ENCODE measurements at places on chromosomes 13 and 19.

- H3K27me3 ChIP-seq: no peaks in the 10 kb centered on the region
- H3K4me3 ChIP-seq: no peak overlapping the region
- DNase-seq: no peak
- no peak overlapping the region for H3K27ac ChIP-seq
Observed at GRCh38 chr19:5824751-5825150, 14.8 kb downstream of the FUT6 start.

- H3K27ac ChIP-seq: no peak overlapping the region
- peaks cover 7% of the 10 kb centered on the region for H3K4me1 ChIP-seq
- no peak overlapping the region for H3K4me3 ChIP-seq
- no peaks in the 10 kb centered on the region for H3K27me3 ChIP-seq
- H3K36me3 ChIP-seq: no peaks in the 10 kb centered on the region
Observed at GRCh38 chr13:106466691-106467426, 68.6 kb downstream of the EFNB2 start.

DNA sequence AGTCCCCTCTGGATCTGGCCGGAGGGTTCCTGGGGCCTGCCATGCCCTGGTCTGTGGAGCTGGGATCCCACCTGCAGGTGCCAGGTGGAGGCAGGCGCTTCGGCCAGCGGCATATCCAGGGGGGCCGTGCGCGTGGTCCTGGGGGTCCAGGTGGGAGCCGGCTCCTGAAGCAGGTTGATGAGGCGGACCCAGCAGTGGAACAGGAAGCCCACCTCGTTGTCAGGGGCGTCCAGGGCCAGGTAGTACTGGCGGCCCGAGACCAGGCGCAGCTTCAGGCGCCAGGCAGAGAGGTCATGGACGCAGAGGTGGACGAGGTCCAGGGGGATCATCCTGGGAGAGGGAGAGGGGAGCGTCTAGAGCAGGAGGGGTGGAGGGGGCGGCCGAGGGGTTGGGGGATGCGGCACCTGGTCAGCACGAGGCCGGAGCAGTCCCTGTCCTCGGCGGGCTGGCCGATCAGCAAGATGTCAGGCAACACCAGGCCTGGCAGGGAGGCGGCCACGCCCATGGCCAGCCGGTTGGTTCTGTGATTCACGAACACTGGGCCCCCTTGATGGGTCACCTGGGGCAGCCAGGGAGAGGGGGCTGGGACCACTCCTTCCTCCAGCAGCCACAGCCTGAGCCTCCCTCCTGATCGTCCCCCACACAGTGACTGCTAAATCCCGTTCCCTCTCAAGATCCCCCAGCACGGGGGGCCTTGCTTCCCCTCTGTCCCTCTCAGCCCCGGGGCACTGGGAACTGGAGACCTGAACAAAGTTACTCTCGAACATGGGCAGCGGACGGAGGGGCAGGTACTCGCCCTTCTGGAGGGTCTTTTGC is 678 bp downstream of the GARIN5B start:
- H3K4me3 ChIP-seq: no peak overlapping the region
- H3K27ac ChIP-seq: no peak overlapping the region
- no peaks in the 10 kb centered on the region for H3K36me3 ChIP-seq
- no peak for DNase-seq
- H3K27me3 ChIP-seq: no peaks in the 10 kb centered on the region

DNA sequence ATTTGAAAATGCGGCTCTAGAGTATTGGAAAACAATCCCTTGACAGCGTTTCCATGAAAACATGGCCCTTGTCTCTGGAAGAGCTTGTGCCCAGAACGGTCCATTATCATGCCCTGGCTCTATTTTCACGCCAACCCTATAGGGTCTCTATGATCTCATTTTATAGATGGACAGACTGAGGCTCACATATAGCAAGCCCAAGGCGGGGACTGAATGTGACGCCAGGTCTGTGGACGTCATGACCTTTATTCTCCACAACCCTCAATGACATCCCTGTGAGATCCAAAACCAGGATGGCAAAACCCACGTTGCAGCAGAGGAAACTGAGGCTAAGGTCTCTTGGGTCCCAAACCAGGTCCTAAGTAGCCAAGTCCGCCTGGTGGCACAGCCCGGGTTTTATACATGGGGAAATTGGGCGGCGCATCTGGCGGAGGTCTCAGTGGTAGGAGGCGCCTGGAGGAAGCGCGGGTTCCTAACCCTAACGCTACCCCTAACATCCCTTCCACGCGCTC is 425 bp upstream of the COLGALT1 start:
- peaks cover 8% of the 10 kb centered on the region for H3K36me3 ChIP-seq
- H3K27me3 ChIP-seq: no peaks in the 10 kb centered on the region
- DNase-seq: no peak
- peak overlapping the region; percentile 96 for H3K4me3 ChIP-seq

DNA sequence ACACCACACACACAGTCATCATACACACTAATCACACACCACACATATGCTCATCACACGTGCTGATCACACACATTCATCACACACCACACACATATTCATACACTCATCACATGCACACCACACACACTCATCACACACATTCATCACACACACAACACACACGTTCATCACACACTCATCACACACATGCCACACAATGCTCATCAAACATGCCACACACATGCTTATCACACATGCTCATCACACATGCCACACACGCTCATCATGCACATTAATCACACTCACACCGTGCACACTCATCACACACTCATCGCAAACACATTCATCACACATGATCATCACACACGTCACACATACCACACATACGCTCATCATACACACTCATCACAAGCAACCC is 47.5 kb downstream of the C1QTNF9 start:
- no peak overlapping the region for H3K27ac ChIP-seq
- H3K27me3 ChIP-seq: no peaks in the 10 kb centered on the region
- no peak overlapping the region for H3K4me3 ChIP-seq

- no peaks in the 10 kb centered on the region for H3K27me3 ChIP-seq
- H3K4me3 ChIP-seq: no peak overlapping the region
- no peaks in the 10 kb centered on the region for H3K4me1 ChIP-seq
- peak; percentile 40 for DNase-seq
- H3K36me3 ChIP-seq: peaks cover 10% of the 10 kb centered on the region
- no peak overlapping the region for H3K27ac ChIP-seq
Observed at GRCh38 chr19:58218899-58219298, 9.8 kb upstream of the ZNF544 start.

- no peaks in the 10 kb centered on the region for H3K4me1 ChIP-seq
- H3K36me3 ChIP-seq: no peaks in the 10 kb centered on the region
- H3K27ac ChIP-seq: no peak overlapping the region
- no peaks in the 10 kb centered on the region for H3K27me3 ChIP-seq
- DNase-seq: no peak
Observed at GRCh38 chr19:17357078-17357666, 19.8 kb downstream of the GTPBP3 start.

DNA sequence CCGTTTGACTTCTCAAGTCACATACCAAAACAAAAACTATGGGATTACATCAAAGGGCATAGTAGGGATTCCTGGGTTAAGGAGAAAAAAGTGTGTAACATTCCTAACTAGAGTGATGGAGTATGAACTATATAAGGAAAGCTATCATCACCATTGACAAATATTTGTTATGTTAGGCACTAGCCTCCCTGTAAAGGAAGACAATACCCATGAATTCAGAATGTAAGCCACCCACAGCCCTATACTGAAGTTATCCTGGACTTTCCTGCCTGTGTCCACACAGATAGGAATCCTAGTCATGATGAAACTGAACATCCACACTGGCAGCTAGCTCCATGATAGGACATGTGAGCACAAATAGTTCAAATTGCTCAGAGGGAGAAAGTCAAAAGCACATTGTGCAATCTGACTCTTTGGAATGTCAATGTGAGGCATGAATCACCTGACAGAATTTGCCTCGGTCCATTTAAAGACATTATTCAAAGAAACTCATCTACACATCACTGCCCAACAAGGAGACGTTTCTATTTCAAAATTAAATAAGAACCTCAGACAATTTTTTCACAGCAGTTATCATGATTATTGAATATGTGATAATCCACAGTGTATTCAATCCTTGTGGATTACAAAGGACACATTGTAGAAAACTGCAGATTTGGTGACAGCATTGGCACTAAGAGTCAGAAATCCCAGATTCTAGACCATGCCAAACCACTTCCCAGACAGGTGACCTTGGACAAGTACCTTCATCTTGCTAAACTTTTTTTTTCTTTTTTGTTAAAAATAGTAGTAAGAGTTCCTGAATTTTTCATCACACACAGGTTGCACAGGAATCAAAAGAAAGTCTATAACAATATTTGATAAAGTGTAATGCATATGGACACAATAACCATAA is 529.3 kb downstream of the IRS2 start:
- H3K27ac ChIP-seq: peak overlapping the region; percentile 85
- peaks cover 32% of the 10 kb centered on the region for H3K4me1 ChIP-seq
- peak; percentile 93 for DNase-seq
- H3K27me3 ChIP-seq: no peaks in the 10 kb centered on the region

DNA sequence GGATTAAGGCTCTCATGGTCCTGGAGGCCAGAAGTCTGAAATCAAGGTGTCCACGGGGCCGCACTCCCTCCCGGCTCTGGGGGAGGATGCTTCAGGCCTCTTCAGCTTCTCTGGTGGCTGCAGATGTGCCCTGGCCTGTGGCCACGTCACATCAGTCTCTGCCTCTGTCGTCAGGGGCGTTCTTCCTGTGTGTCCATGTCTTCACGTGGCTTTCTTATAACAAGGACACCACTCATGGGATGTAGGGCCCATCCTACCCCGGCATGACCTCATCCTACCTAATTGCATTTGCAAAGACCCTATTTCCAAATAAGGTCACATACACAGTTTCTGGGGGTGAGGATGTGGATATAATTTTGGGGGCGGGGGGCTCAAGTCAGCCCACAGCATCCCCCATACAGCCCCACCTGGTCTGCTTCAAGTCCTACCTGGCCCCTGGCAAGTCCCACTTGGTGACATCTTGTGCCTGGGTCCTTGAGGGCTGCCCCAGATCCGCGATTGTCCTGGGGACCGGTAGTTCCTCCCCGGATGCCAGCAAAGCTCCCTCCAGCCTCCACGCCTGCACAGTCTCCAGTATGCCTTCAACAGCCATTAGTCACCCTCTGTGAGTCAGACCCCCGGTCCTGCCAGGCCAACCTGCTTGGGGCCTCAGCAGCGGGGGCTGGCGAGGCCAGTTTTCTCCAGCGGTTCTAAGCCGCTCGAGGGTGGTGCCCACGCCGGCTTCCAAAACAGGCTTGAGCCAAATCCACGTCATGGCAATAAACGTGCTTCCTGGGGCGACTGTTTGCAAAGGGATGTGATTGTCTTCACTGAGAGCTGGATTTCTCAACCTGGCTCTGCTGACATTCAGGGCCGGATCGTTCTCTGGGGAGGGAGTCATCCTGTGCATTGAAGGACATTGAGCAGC is 32.2 kb downstream of the MYO9B start:
- peak; percentile 99 for DNase-seq
- H3K27ac ChIP-seq: peak overlapping the region; percentile 91
- H3K4me3 ChIP-seq: peak overlapping the region; percentile 15
- H3K36me3 ChIP-seq: peaks cover 7% of the 10 kb centered on the region
- H3K4me1 ChIP-seq: peaks cover 16% of the 10 kb centered on the region

DNA sequence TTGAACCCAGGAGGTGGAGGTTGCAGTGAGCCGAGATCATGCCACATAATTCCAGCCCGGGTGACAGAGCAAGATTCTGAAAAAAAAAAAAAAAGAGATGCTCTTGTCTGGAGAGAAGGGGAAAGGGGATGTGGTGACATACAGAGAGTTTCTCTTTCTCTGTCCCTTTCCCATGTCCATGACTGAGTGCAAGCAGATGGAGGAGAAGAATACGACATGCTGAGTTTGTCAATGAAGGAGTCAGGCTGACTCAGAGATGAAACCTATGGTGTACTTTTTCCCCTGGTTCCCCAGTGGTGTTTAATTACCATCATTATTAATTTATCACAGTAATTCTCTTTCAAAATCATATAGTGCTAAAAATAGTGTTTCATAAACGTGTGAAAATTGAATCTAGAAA is 448.8 kb downstream of the FOXO1 start:
- H3K27ac ChIP-seq: no peak overlapping the region
- DNase-seq: no peak
- no peak overlapping the region for H3K4me3 ChIP-seq
- no peaks in the 10 kb centered on the region for H3K4me1 ChIP-seq
- no peaks in the 10 kb centered on the region for H3K36me3 ChIP-seq

DNA sequence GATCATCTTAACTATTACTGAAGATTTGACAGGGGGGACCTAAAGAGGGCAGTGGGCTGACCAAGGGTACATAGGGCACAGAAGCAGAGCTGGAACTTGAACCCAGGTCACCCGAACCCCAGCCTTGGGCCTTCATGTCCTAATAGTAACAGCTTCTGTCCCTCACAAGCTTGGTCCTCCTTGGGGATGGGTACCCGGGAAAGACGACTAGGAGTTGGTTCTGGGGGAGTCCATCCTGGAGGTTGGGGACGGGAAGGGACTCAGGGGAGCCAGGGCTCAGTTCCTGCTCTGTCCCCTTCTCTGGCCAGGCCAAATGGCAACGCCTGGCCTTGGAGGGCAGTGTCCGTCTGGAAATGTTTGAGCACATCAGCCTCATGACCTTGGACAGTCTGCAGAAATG is 39.6 kb upstream of the CYP4F8 start:
- H3K27me3 ChIP-seq: peaks cover 17% of the 10 kb centered on the region
- H3K27ac ChIP-seq: no peak overlapping the region
- H3K4me1 ChIP-seq: no peaks in the 10 kb centered on the region
- no peaks in the 10 kb centered on the region for H3K36me3 ChIP-seq

- no peak within 1 kb of the TSS for H3K4me3 ChIP-seq
- no peak within 1 kb of the TSS for H3K27ac ChIP-seq
- peaks cover 1% of the 10 kb centered on the region for H3K4me1 ChIP-seq
- H3K36me3 ChIP-seq: no peaks in the 10 kb centered on the region
Observed at GRCh38 chr19:3585301-3586126, at the start of gene GIPC3. GIPC3 (plus strand) TSS chr19:3585478; CDS start chr19:3585598, 120 bp downstream.

- H3K4me1 ChIP-seq: peaks cover 59% of the 10 kb centered on the region
- H3K36me3 ChIP-seq: no peaks in the 10 kb centered on the region
- peak; percentile 37 for DNase-seq
- peak overlapping the region; percentile 73 for H3K27ac ChIP-seq
Observed at GRCh38 chr19:38265921-38266429, 1.6 kb downstream of the SPINT2 start.
